Uterine smooth muscle cell (primary cell): ENCODE measurements at places on chromosomes 3 and 15. TPM values are rescaled to one million over a fixed set of nuclear protein-coding genes. Genes with fewer than 3 reads are reported as not detected.

CACNA2D2 gene
- total RNA-seq = under 0.01 TPM in 2 replicates

CTXN2 gene
- total RNA-seq = not detected in 2 replicates

SCAANT1 gene
- total RNA-seq = not detected in 2 replicates

SEC61A1 gene
- total RNA-seq = 363 and 403 TPM in 2 replicates

GCHFR gene
- 1.6 and 1.7 TPM in 2 replicates for total RNA-seq

KLHL6 gene
- under 0.01 TPM in 2 replicates for total RNA-seq

IL20RB gene
- 1.8 and 3.2 TPM in 2 replicates for total RNA-seq

ARPIN gene
- 12.2 and 13.5 TPM in 2 replicates for total RNA-seq

PLOD2 gene
- 149 and 317 TPM in 2 replicates for total RNA-seq

PLA2G4F gene
- total RNA-seq = 0.12 TPM in 1 of 2 replicates, not detected in the other
